Activated T-cell treated with anti-CD3 and anti-CD28 coated beads for 24 hours (primary cell): ENCODE measurements at places on chromosomes 11 and 22.

- DNase-seq = no peak
These were observed 6.2 kb downstream of the ST14 start for GRCh38 chr11:130165601-130166456.

- DNase-seq = no peak
These were observed 181.1 kb upstream of the NECTIN1 start for GRCh38 chr11:119910051-119910450.

DNA sequence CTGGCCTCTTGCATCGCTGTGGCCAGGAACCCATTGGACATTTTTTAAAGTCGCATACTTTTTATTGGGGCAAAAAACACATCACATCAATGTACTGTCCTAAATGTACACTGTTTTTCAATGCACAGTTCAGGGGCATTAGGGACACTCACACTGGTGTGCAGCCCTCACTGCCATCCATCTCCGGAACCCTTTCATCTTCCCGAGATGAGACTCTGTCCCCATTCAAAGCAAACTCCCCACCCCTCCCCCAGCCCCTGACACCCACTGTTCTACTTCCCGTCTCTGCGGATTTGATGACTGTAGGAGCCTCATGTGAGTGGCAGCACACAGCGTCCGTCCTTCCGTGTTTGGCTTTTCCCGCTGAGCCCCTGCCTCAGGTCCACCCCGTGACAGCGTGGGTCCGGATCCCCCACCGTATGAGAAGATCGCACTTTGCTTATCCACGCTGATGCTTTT lies 41.8 kb upstream of the TH start:
- DNase-seq = peak; percentile 26

DNA sequence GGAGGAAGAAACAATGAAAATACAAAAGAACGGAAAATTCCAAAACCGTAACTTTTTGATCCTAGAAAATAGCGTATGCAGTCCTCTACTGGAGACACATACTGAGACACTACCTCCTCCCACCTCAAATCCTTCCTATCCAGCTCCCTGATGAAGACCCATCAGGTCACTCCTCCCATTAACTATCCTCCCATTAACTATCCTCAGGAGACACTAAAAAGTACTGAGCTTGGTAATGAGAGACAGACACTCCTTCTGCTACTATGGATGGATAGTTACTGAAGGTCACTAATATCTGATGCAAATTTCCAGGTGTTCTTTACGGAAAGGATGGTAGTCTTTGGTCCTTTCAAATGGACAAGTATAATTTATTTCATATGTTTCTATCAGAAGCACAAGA lies 237.5 kb upstream of the BLID start:
- DNase-seq = no peak

- DNase-seq = no peak
These were observed 8.9 kb downstream of the SDF2L1 start for GRCh38 chr22:21650823-21651520.
